Retina (tissue), 1 donor: ENCODE measurements at places on chromosomes 2 and 18.

DNA sequence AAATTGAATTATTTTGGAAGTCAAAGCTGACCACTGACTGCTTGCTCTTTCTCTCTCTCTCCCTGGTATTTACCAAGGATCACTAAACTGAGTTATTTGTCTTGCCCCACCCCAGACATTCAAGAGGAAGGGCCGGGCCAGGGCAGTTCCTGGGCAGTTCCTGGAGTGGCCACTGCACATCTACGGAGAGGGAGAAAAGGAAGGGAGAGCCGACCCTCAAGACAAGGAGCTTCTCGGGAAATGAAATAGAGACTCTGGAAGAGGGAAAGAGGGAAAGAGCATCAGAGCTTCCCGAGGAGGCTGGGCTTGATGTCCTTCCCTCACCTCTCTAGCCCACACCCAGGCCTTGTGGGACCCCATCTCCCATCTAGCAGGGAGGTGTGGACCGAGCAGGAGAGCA is 83.1 kb downstream of the SEPTIN10 start:
- DNase-seq = no peak

DNA sequence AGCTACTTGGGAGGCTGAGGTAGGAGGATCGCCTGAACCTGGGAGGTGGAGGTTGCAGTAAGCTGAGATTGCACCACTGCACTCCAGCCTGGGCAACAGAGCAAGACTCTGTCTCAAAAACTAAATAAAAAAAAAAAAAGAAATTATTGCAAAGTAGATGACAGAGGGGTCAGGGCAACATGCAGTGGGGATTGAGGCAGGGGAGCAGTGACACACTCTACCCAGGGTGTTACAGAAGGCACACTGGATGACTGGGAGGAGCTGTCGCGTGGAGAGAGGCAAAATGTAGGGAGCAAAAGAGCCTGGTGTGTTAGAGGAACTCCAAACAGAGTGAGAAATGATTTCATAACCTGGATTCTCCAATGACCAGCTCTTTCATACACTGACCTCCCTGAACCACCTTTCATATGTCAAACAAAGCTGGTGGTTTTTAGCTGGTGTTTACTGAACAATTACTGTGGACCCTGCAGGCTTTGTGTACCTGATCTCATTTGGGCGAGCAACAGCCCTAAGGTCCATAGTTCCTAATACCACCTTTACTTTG is 22.1 kb downstream of the FBXO41 start:
- DNase-seq = no peak

- no peak for DNase-seq
Measured at GRCh38 chr2:1569879-1570450, 156.7 kb downstream of the TPO start.

DNA sequence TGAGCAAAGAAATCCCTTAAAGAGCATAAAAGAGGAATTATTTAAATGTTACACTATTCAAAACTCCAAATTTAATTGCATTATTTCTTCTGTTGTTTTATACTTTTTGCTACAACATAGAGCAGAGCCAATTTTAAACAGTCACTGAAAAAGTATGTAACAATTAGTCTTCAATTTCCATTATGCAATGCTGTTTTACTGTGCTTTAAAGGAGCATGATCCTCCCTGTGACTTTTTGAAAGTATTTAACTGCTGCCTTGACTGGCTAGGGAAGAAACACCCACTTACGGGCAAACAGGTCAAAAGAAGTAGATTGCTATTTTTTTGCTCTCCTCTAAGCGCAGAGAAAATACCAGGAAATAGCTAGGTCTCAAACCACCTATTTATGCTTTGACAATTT is 217.4 kb upstream of the GCFC2 start:
- DNase-seq = no peak

DNA sequence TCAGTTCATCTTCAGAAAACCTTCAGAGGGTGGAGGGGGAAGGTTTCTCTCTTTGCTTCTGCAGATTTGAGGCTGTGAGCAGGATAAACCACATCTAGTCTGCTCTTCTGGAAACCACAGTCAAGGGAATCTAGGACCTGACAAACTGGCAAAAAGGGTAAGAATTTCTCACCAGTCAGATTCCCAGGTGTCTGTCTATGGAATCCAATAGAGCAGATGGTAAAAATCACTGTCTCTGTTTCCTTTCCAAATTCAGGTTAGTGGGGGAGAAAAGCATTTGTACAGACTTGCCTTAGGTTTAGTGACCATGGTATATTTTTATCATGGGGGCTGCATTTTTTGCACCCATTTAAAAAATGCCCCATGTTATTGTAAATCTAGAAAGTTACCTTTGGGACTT is 62.2 kb upstream of the POLE4 start:
- no peak for DNase-seq

DNA sequence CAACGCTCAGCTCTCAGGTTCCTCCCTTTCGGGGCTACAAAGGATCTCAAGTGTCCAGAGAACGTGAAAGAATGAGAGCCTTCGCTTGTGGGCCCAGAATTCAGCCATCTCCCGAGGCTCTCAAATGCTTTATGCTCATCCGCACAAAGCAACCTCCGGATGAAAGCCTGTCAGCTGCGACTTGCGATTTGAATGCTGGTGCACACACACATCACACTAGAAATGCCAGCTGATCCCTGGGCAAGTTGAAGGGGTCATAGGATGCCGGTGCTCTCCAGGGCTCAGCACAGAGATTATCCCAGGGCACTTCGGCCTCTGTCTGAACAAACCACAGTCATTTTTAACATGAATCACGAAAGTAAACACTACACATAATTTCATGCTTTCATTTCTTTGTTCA is 141.8 kb upstream of the MYT1L start:
- DNase-seq = peak; percentile 54

- no peak for DNase-seq
Measured at GRCh38 chr2:70663411-70663810, 104.6 kb downstream of the ADD2 start.

- DNase-seq = no peak
Measured at GRCh38 chr2:88737385-88737784, 45.9 kb downstream of the RPIA start.

DNA sequence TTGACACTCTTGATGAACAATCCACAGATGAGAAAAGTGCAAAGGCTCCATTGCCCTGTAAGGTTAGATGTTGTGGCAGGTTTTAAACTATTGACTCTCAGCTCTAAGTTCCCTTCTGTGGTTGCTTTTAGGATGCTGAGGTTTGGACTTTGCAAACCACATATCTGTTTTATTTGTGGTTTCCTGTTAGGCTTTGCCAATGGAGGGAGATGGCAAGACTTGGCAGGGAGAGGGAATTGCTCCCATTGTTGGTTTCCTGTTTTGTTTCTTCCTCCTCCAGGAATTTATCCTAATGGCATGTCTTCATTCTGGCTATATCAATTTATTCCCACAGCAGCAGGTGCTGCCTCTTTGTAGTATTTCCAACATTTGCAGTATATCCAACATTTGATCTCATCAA is 772.3 kb downstream of the LRRTM4 start:
- no peak for DNase-seq

- no peak for DNase-seq
Measured at GRCh38 chr18:48009116-48009745, 78.8 kb upstream of the SMAD2 start.

GRCh38 chr2:36559221-36559942 is 38.6 kb downstream of the FEZ2 start:
- DNase-seq = no peak

DNA sequence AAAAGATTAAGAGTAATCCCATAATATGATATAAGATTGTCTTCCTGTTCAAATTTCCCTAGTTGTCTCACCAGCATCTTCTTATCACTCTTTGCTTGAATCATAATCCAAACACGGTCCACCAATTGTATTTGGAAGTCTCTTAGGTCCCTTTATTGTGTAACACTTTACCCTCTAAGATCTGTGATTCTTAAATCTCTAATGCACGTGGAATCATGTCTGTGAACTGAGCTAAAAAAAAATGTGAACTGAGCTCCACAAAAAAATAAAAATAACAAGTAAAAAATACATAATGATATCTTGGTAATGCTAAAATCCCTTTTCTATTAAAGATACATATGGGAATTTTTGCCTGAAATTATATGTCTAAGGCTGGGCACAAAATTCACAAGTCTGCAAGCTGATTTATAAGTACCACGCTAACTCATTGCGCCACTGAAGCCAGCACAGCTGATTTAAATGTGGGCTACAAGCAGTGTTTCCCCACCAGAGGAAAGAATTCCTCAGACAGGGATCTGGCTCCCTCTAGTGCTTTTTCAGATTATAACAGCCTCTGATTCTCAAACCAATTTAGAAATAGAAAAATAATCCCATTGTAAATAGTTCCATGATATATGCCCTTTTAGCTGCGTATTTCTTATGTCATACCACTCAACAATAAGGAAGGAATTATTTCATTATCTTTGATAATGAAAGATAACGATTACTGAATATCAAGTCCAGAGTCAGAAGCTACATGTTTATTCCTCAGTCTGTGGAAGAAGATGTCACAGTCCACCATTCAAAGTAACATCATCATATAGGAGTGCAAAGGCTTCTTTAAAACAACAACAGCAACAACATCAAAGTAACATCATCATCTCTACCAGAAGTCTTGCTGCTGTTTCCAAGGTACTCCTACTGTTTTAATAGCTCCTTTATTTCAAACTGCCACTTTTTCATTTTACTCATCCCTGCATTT is 22.9 kb downstream of the RBM43 start:
- DNase-seq = peak; percentile 71

GRCh38 chr2:201784563-201784962 is 3.8 kb upstream of the ALS2 start:
- no peak for DNase-seq

DNA sequence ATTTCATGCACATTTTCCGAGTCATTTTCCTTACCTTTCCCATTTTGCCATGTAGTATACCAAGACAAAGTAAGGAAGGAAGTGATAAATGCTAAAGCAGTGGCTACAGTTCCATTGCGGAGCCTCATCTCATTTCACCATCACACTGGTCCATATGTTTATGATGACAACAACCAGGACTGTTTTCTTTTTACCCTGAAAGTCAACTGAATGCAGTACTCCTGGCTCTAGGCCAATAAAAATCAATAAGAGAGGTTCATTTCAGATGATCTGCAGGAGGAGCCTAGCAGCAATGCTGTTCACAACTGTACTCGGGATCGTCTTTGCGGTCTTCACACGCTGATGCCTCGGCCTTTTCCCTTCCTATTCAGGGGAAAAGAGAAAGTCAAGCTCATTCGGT is 4.7 kb downstream of the MGAT4A start:
- no peak for DNase-seq

- no peak for DNase-seq
Measured at GRCh38 chr2:23788100-23788499, 138.8 kb downstream of the ATAD2B start.

- DNase-seq = no peak
Measured at GRCh38 chr2:200618590-200619021, 32.8 kb downstream of the AOX1 start.

DNA sequence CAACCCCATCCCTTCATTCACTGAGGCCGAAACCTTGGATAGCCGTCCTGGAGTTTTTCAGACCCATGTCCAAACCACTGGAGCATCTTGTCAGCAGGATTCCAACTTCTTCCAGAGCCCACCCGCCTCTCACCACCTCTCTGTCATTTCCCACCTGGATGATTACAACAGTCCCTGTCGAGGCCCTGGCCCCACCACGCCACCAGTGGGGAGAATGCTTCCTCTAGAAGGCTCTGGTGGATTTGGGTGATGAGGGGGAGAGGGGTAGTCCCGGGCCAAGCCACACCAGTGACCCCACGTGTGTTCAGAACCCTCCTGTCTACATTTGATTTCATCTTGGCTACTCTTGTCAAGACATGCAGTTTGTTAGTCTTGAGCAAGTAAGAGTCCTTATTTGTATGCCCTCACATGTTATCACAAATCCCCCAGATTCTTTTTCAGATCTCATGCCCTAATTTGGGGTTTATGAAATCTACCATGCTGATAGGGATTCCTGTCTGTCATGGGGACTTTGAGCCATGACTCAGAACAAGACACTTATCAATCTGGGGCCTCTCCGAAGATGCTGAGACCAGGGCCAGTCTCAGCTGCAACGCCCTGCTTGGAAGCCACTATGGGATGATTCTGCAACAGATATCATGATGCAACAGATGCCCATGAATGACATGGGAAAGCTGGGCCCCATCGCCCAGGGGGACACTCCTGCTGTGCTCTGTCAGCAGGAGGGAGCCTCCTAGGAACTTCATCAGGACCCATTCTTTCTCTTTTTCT is 186.1 kb downstream of the ZFP36L2 start:
- DNase-seq = no peak

DNA sequence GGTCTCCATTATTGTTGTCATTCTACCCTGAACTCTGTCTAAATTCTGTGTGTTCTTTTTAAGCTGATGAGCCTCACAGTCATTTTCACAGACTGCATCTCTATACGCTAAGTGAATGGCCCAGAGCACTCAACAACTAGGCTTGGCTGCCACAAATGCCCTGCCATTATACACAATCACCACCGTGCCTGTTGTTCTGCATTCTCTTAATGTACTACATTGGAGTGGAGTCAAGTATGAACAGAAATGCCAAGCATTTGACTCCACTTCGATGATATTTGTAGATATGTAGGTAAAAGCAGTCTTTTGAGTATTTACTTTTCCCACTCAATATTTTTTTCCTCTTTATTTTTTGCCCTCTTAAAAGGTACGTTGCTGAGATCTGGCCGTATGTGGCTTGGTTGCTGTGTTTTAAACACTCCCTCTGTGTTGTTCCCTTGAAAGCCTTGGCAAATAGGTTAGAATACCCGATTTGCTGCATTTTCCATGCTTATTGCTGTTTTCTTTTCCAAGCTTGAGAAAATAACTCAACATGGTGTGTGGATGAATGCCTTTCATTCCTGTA is 36.2 kb upstream of the TMEFF2 start:
- no peak for DNase-seq

DNA sequence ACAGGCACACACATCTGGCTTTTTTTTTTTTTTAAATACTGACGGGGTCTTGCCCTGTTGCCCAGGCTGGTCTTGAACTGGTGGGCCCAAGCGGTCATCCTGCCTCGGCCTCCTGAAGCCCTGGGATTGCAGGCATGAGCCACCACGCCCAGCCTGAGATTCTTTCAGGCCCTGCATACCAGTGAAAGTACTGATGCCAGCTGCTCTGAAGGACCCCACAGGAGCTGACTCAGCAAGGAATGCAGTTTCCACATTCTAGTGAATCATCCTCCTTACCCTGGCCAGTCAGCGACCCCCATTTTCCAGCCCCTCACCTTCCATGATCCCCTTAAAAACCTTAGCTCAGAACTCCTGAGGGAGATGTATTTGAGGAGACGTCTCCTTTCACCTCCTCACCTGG is 5.8 kb upstream of the DTYMK start:
- no peak for DNase-seq

- no peak for DNase-seq
Measured at GRCh38 chr2:199216253-199216652, 241.5 kb downstream of the SATB2 start.

DNA sequence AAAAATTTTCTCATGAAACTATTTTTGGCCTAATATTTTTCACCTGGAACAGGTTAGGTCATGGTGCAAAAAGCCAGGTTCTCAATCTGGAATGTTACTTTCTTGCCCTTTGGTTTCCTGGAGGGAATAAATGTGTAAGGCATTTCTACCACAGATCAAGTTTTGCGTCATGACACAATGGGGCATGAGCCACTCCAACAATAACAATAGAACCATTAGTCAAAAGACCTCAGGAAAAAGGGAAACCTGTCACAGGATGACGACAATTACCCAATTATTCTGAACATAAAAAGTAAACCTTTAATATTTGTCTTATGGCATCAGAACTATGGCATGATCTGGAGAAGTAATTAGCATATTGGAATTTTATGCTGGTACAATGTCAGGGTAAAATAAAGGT is 88.2 kb upstream of the HNRNPA3 start:
- DNase-seq = no peak

- DNase-seq = no peak
Measured at GRCh38 chr18:36191286-36191685, 4.0 kb downstream of the MOCOS start.
